AG09309 (cell line): ENCODE measurements at places on chromosomes 7 and 10.

GRCh38 chr10:62127975-62128374 lies 140.7 kb downstream of the RTKN2 start:
- DNase-seq, result no peak

DNA sequence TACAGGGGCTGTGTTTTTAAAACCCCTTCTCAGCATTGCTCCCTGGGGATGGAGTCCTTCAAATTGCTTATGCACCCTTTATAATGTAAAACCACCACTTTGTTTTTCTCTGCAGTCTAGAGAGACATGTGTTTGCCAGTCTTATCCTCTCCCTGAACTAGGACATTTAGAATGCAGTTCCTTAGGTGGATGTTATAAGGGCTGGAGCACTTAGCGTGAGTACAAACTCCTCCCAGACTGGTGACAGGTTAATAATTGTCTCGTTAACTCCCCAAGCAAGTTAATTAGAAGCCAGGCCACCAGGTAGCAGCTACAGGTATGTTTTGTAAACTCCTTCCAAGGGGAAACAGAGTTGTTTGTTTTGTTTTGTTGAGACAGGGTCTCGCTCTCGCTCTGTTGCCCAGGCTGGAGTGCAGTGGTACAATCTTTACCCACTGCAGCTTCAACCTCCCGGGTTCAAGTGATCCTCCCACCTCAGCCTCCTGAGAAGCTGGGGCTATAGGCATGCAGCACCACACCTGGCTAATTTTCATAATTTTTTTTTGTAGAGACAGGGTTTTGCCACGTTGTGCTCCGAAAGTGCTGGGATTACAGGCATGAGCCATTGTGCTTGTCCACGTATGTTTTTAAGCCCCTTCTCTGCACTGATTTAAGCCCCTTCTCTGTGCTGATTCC lies 100.2 kb downstream of the FAM107B start:
- DNase-seq, result no peak

- no peak for DNase-seq
Observed at GRCh38 chr7:95433952-95434556, 774 bp downstream of the PON2 start.

DNA sequence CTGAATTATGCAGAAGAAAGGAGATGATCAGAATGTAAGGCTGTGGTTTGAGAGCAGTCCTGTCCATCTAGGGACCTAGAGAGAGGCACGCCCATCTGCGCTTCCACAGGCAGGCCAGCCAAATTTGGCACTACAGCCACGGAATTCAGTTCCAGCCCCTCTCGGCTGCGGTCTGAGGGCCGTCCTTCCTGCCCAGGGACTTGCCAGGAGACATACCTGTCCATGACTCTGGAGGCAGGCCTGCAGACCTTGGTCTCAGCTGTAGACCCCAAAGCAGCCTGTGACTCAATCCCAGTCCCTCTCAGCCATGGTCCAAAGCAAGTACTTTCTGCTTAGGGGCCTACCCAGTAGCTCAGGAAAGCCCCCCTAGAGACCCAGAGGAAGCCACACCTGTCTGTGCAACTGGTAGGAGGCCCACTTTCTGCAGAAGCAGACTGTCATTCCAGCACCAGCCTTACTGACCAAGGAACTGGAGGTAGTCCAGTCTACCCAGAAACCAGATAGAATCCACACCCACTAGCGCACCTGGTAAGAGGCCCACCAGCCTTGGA lies 720.9 kb downstream of the PARD3 start:
- no peak for DNase-seq

DNA sequence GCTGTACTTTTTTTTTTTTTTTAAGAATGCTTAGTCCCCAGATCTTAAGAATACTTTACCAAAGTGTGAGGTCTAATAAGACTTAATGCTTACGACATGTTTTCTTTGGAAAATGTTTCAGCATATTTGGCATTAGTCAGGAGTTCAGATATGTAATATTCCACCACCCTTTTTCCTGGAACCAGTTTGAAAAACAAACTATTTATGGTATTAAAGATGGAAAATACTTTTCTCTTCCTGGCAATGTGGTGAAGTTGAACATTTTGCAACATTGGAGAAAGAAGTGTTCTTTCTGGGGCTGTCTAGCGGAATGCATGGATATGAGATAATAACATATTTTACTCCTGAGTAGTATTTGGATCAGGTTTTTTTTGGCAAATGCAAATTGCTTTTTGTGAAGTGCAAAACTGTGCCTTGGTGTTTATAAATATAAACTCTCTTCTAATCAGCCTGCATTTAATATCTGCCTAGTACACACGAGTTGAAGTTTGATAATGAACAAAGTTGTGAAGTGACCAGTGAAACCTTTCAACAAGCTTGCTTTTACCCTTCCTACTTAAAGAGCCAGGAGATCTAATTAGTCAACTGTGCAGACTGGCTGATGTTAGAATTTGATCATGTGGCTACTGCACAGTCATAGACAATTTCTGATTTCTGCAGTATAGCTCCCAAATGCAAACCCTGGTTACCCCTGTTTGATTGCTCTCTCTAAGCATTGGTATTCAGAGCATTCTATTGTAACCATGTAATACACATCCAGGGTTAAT lies 20.9 kb downstream of the MAP3K8 start:
- peak; percentile 90 for DNase-seq

DNA sequence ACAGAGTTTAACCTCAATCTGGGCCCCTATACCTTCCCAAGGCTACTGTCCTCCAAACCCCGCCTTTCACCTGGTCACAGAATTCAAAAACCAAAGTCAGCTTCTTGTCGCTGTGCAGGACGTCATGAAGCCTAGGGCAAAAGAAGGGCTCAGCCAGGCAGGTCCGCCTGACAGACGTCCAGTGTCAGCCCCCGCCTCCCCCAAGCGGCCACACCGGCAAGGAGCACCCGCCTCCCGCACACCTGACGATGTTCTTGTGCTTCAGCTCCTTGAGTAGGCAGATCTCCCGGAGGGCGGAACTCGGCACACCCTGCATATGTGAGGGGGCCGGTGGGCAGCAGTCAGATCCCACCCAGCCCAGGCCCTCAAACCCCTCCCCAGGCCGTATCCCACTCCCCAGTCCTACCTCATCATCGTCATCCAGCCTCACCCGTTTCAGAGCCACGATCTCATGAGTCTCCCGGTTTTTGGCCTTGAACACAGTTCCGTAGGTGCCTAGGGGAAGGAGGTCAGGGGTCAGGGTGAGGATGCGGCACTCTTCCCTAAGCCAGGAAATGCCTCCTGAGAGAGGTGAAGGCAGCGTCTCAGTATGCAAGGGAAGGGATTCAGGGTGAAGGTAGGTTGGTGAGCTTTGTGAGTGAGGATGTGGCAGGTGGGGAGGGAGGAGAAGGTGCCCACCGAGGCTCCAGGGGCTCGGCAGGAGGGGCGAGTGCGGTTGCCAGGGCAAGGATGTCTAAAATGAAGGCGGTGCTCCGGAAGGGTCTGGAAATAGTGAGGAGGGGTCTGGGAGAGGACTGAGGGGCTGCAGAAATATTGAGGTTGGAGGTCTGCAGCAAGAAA lies 811 bp downstream of the CDK5 start:
- no peak for DNase-seq

DNA sequence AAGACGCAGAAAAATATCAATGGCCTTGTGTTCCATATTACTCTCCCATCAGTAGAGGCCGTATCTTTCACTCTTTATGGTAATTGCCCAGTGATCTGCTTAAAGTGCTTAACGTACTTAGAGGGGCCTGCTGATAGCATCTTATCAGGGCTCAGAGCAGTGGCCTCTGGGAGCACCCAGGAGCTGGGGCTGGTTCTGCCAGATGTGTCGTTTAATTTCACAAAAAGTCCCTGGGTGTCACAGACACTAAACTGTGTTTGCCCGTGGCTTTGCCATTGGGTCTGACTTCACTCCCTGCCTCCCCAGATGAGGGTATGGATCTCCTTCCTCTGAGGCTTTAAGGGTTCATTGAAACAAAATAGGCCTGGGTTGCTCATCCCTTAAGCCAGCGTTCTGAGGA lies 435.3 kb downstream of the GATA3 start:
- no peak for DNase-seq

- no peak for DNase-seq
Observed at GRCh38 chr7:70855373-70855772, 276.6 kb upstream of the GALNT17 start.

GRCh38 chr7:47946581-47947354 lies 1.5 kb downstream of the PKD1L1 start:
- DNase-seq, result no peak

- DNase-seq, result no peak
Observed at GRCh38 chr10:127840884-127841283, 51.9 kb downstream of the CLRN3 start.

GRCh38 chr10:19904202-19904661 lies 88.0 kb downstream of the PLXDC2 start:
- no peak for DNase-seq

DNA sequence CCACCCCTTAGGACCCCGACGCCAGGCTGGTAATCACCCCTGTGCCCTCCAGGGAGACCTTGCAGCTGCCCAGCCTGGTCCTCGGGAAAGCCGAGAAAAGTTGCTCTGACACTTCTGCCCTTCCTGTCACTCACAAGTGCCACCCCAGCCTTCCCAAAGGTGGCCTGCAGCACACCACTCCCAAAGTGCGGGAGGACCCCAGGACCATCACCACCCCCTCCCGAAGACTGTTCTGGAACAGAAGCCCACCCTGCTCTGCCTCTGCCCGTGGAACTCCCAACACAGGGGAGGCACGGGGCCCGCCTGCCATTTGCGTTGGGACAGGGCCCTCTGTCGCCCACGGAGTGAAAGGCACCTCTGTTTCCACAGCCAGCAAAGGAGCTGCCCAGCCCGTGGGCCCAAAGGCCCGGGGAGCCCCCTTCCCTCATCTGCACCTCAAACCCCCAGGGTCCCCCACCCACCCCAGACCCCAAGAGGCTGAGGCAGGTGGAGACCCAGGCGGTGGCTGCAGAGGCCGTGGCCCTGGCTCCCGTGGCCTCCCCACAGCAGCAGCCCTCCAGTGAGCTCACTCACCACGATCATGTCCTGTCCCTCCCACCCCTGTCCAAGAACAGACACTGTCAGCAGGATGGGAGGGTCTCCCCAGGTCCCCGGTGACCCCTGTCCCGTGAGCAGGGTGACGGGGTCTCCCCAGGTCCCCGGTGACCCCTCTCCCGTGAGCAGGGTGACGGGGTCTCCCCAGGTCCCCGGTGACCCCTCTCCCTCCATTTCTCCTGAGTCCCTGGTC lies 47.8 kb upstream of the PPP2R2D start:
- DNase-seq, result no peak

GRCh38 chr7:158369866-158370265 lies 217.8 kb downstream of the PTPRN2 start:
- DNase-seq, result no peak

- no peak for DNase-seq
Observed at GRCh38 chr7:100753750-100754149, 20.4 kb downstream of the ZAN start.

DNA sequence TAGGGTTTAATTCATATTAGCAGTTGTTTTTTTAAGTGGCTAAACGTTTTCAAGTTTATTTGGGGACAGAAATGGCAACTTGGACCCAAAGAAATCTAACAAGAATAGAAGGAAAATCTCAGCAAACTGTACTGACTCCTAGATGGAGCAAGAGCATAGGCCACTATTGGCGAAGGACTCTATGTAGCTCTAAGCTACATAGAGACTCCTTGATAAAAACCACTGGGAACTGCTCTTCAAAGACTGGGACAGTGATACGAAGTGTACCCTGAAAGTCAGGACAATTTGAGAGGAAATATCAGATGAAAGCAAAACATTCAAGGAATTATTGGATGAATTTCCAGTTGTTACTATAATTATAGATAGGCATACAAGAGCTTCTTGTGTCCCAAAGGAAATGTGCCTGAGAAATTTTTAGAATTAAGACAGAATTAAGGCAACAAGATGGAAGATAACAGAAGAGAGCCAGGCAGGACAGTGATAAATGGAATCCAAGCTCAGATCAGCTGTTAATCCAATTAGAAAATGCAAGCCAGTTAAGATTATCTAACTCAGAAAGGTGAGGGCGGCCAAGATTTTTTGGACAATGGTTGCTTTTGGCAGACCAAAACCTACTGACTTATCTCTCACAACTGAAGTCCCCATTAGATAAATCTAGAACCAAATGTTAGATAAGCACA lies 103.7 kb upstream of the IFRD1 start:
- DNase-seq, result no peak

GRCh38 chr7:149109969-149110368 lies 16.2 kb downstream of the ZNF425 start:
- DNase-seq, result no peak

DNA sequence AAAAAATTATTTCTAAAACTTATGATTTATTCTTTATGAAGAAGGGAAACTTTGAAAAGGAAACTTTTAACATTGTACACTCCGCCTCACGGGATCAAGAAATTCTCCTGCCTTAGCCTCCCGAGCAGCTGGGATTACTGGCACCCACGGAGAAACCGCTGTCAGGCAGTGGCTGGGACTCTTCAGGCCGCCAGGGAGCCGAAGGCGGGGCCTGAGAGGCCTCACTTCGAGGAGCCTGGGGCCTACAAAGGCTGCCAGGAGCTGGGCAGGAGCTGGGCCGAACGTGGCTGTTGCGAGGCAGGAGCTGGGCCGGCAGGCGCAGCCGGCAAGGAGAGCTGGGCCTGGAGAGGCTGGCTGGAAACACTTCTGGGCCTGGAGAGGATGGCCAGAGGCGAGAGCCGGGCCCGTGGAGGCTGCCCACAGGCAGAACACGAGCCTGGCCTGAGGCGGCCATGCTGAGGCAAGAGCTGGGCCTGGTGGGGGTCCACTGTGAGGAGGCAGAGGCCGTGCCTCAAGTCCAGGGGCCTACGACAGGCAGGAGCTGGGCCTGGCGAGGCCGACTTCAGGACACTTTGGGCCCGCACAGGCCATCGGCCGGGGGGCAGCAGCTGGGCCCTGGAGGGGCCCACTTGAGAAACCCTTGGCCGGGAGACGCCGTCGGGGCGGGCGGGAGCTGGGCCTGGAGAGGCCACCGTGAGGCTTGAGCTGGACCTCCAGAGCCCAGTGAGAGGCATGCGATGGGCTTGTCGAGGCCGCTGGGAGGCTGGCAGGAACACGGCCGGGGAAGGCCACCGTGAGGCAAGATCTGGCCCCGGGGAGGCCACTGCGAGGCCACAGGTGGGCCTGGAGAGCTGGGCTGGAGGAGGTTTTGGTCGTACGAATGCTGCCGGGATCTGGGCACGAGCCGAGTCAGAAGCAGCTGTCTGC lies 23.7 kb downstream of the MDH2 start:
- DNase-seq, result no peak

- DNase-seq, result no peak
Observed at GRCh38 chr7:82701949-82702348, 258.4 kb upstream of the CACNA2D1 start.

DNA sequence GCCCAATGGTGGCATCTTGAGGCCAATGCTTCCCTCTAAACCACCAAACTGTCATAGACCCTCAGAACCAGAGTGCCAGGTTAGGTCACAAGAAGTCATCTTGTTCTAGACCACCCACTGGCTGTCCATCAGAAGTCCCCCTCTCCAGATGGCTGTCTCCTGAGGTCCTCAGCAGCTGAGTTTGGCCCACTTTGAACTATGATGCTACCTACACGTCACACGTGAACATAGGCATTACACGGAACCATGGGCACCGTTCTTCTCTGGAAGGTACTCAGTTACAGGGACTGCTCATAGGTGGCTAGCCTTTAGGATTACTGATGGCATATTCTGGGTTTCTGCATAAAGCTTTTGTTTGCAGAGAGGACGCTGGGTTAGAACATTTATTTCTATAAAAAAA lies 166.4 kb downstream of the ADAM12 start:
- no peak for DNase-seq
